ENCODE measurements at places on chromosomes 6 and 20.
A peak's percentile ranks its signal among the peaks of the same experiment; 100 is the strongest.

DNA sequence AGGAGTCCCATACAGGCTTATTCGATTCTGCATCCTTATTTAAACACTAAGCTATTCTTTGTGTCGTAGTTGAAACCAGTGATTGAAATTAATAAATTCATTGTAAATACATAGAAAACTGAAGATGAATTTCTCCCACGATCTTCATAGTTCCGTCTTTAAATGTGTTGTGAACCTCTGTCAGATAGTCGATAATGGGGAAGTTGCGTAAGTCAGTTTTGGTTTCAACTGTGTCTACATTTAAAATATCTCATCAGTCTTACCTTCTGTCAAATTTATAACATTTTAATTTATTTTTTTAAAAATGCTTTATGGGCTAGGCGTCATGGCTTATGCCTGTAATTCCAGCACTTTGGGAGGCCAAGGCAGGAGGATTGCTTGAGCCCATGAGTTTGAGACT, 12.7 kb downstream of the STX11 start:
- no peak for DNase-seq

DNA sequence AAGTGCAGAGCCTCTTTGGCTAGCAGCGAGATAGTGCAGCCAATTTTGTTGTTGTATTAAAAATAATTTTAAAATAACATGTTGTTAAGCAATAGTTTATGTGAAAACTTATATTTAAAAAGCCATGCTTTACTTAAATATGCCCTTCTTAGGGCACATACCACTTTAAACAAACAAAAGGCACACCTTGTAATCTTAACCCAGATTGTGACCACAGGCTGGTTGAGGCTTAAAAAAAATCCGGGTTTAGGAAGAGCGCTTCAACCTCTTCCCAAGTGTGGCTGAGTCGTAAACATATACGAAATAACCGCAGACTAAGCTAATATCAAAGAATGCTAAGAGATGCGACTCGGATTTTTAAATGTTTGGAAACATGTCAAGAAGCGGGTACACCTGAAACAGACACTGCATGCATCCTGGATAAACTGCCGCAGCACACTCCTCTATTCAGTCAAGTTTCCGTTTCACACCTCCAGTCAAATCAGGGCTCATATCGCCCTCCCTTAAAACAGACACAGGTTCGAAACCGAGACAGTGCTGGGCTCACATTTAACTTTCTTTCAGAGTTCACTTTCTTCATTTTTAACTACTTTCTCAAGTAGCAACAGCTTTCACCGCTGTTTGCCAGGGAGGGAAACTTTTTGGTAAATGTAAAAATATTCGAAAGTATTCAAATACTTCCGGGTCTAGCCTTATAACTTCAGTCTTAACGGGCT, 1.5 kb downstream of the DEK start:
- peak; percentile 12 for DNase-seq

- peak; percentile 45 for DNase-seq
Observed at GRCh38 chr20:62768551-62769287, 27.6 kb upstream of the MRGBP start.

DNA sequence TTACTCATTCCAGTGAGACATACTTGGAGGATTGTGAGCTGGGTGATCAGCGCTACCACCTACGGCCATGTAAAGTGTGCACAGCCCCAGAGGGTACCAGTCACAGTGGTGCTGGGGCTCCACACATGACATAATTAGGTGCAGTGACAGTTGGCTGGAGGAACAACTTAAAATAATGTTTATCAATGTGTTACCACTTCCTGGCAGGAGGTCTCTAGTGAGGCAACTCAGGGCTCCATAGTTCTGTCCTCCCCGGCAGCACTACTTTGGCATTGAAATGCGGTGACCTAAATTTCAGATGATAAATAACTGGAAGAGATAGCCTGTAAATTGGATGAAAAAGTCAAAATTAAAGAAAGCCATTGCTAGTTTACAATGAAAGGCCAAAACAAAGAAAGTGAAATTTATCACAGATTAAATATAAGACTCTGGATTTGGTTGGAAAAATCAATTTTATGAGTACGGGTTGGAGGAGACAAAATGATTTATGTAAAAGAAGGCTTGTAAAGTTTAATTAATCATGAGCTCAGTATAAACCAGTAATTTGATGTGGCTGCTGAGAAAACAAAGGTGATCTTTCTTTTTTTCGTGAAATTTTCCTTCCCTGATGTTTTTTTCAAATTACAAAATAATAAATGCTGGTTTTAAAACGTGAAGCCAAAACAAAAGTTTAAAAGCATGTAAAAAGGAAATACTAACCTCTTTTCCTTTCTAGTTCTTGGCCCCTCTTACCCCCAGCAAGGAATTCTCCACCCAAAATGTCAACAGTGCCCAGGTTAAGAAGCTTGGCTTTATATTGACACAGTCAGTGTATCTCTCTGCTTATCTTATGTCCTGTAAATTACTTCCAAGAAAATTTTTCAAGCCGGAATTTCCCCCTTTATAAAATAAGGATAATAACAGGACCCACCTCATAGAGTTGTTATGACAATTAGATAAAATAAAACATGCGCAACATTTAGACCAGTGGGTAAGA, 126.7 kb upstream of the NOX3 start:
- DNase-seq: no peak

DNA sequence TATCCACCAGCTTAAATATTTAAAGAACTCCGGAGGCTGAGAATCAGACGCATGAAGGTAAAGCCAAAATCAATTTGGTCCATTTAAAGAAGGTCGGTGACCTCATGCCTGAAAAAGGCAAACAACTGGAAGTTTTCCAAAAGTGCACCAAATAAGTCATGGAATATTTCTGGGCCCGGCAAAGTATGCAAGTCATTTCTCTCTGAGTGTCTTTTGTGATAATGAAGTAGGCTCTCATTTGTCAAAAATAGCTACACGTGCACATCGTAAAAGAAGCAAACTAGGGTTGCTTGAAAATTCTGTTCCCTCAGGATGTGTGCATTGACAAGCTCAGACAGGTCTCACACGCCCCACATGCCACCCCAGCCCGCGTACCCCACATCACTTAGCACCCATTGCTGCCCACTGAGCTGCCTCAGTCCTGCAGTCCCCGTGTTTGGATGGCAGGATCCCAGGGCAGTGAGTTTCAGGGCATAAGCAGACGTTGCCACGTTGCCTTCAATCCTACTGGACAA, 20.5 kb upstream of the PYGB start:
- DNase-seq: peak; percentile 89

DNA sequence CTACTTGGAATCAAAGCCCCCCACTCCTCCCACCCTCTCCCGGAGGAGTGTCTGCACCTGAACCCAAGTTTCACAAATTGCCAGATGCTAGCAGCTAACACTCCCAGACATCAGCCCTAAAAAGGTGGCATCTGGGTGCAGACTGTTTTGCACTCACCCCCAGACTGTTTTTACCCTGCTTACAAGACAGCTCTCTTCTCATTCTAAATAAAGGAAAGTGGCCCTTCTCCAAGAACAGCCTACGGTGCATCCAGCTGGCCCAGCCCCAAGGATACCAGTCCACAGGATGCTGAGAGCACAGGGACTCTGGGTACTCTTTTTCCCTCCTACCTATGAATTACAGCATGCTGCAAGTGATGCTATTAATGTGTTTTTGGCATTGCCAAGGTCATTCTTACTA, 842.0 kb upstream of the FLRT3 start:
- DNase-seq: no peak

Data from fibroblast of skin of right biceps (primary cell).